ENCODE measurements at places on chromosomes 1 and 21.

DNA sequence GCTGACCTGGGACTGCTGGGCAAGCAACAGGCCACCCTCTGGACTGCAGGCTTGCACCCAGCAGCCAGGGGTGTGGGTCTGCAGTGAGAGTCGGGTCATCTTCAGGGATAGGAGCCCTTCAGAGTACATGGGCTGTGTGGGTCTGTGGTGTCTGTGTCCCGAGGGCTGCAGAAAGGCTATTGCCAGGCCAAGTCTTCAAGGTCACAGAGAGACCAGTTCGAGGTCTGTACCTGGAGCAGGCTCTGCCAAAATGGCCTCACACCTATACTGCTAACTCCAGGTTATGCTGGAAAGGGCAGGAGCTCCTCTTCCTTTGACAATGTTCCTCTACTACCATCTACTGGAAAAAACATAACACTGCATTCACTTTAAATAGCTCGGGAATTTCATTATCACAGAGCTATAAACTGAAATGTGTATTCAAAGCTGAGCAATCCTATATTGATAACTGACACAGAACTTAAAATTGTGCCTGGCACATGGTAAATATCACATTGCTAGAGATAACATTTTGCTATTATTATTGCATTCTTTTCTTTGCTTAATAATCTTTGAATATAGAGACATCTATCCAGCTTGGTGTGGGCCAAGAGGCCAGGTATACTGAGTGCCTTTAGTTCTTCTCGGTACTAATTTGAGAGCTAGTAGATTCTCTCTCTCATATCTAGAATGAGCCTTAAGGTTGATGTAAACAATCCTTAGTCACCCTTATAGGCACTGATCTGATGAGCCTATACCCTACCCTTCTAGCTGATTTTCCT lies 6.9 kb upstream of the DNAH14 start:
- DNase-seq: no peak

DNA sequence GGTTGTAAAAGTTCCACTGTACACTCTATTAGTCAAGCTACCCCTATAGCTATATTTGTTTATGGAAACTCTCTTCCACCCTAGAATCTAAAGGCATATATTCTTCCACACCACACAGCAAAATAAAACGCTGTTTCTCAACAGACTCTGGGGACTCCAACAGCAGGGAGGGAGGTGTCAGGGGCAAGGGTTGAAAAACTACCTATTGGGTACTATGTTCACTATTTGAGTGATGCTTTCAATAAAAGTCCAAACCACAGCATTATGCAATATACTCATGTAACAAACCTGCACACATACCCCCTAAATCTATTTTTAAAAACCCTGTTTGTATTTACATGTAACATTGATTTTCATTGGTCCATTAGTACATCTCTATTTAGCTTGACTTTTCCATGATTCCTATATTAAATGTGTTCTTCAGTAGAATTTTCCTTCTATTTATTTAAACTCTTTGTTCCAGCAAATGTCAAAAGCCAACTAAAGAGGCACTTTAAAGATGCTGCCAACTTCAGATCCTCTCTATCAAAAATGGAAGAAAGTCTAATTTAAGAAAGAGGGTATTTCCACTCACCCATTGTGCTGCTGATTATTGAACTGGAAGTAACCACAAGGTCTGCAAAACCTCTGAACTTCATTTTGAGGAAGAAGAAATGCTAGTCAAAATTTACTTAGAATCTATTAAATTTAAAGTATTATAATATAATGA lies 26.2 kb downstream of the RGS7 start:
- DNase-seq: no peak

- peak; percentile 26 for DNase-seq
These were observed 129.6 kb downstream of the SYT2 start for GRCh38 chr1:202580619-202581018.

GRCh38 chr1:42002220-42002619 lies 83.5 kb upstream of the HIVEP3 start:
- DNase-seq: no peak

GRCh38 chr1:89274411-89274857 lies 1.8 kb upstream of the GBP5 start:
- DNase-seq: no peak

GRCh38 chr1:183137782-183138181 lies 48.3 kb upstream of the LAMC2 start:
- DNase-seq: no peak

DNA sequence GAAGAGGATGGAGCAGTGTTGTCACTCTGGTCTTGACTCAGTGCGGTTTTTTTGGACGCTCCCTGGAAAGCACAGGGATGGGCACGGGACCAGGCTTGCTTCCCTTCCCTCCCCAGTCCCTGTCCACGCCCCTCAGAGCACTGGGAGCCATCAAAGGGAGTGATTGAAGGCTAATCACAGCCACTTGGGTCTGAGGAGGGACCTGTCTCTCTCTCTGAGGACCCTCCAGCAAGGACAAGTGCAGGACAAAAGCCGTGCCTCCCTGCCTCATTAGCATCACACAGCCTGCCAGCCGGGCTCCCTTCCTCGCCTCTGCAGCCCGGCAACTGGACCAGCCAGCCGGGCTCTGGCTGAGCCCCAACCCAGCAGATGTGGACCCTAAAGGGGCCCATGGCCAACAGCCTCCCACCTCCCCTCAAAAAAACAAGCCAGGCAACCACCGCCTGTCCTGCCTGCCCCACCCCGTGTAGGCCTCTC lies 18.6 kb upstream of the PDZK1IP1 start:
- DNase-seq: no peak

- DNase-seq: no peak
These were observed 166.9 kb downstream of the TNFSF18 start for GRCh38 chr1:172883844-172884243.

GRCh38 chr1:92274939-92275338 lies 23.8 kb downstream of the GLMN start:
- DNase-seq: no peak

GRCh38 chr1:156641761-156642264 lies at the start of gene BCAN:
Gene BCAN (plus strand): TSS chr1:156642117. CDS start chr1:156646055, 3,938 bp downstream.
- DNase-seq: no peak

GRCh38 chr1:43331688-43332087 lies 5.9 kb upstream of the MPL start:
- no peak for DNase-seq

GRCh38 chr1:226626577-226626956 lies 78.0 kb downstream of the STUM start:
- no peak for DNase-seq

DNA sequence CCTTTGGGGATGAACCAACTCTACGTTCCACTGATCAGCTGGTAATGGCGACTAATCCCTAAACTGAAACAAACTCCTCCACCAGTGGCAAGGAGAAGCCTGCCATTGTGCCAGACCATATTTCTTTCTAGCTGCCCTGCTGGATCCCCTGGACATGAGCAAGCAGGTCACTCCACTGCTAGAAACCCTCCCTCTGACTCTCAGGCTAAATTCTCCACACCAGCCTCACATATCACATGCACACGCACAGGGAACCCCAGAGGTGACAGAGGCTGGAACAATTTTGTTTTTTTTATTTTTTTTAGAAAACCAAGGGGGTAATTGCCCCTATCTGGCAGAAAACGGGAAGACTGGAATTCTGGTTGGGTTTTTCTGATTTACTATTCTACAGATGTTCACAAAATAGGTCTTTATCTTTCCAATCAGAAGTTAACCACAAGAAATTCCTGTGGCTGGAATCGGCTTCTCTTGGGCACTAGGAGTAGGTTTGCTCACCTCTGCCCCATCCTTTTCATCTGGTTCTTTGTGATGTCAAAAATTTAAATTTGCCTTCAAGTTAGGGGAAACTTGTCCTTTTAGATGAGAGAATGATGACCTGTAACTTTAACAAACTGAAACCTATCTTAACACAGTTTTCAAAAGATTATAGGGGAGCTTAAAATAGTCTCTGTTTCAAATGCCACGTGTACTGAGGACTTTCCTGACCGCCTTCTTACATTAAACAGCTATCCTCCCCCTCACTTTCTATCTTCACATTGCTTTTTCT lies 258.1 kb downstream of the SDCCAG8 start:
- DNase-seq: no peak

DNA sequence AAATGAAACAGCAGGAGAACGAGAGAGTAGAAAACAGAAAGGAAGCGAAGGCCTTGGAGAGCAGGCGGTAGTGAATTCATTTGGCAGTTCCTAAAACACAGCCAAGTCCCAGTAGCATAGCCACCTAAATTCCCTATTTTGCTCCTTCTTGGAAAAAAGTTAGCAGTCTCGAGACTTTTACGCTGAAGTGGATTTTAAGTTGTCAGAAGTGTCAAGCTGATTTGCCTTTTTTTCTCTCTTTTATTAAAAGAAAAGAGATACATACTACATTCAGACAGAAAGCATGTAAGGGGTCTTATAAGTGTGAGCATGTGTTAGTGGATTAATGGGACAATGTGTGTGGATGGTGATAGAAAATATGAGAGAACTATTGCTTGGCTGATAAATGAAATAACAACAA lies 19.2 kb downstream of the NFIA start:
- no peak for DNase-seq

DNA sequence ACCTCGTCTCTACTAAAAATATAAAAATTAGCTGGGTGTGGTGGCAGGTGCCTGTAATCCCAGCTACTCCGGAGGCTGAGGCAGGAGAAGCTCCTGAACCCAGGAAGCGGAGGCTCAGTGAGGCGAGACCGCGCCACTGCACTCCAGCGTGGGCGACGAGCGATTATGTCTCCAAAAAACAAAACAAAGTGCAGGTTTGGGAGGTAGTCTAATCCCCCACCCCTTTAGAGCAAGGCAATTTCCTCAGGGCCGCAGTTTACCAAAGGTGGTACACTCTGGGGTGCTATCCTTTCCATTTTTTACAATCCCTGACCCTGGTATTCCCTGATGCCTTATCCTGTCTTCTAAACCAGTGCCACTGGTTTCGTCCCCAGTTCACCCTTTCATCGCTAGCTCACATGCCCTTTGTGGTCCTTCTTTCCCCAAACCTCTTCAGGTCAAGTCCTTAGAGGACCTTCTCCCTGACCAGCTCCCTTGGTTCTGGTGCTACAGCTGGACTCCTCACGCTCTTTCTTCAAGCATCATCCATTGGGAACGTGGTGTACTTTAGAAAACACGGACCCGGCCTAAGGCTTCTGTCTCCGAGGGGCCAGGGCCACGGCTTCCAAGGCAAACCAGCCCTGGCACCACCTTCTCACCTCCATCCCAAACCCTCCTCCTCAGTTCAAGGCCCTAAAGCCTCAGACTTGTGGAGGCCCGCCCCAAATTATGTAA lies 873 bp downstream of the IFT25 start:
- no peak for DNase-seq

DNA sequence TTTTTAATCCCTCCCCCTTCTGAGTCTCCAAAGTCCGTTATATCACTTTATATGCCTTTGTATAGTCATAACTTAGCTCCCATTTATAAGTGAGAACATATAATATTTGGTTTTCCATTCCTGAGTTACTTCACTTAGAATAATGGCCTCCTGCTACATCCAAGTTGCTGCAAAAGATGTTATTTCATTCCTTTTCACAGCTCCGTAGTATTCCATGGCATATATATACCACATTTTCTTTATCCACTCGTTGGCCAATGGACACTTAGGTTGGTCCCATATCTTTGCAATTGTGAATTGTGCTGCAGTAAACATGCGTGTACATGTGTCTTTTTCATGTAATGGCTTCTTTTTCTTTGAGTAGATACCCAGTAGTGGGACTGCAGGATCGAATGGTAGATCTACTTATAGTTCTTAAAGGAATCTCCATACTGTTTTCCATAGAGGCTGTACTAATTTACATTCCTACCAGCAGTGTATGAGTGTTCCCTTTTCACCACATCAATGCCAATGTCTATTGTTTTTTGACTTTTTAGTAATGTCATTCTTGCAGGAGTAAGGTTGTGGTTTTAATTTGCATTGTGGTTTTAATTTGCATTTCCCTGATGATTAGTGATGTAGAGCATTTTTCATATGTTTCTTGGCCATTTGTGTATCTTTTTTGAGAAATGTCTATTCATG lies 12.3 kb downstream of the MAN1C1 start:
- no peak for DNase-seq

DNA sequence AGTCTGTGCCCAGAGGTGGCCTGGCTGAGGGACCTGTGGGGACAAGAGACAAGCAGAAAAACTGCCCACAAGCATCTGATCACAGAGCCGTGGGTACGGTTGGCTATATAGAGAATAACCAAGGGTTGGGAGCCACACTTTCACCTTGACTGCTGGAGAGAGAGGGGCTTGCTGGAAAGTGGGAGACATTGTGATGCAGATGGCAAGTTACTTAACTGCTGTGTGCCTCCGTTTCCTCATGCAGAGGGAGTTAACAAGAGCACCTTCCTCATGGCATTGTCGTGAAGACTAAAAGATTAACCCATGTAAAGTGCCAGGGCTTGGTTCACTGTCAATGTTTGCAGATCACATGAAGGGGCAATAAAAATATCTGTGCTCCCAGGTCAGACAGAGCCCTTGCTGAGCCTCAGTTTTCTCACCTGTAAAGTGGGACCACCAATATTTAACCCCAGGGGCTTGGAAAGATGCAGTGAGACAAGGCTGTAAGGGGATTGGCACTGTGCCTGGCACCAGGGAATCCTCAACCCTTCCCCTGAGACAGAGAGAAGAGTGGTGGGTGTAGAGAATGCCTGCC lies 52.8 kb downstream of the SDC3 start:
- DNase-seq: no peak

DNA sequence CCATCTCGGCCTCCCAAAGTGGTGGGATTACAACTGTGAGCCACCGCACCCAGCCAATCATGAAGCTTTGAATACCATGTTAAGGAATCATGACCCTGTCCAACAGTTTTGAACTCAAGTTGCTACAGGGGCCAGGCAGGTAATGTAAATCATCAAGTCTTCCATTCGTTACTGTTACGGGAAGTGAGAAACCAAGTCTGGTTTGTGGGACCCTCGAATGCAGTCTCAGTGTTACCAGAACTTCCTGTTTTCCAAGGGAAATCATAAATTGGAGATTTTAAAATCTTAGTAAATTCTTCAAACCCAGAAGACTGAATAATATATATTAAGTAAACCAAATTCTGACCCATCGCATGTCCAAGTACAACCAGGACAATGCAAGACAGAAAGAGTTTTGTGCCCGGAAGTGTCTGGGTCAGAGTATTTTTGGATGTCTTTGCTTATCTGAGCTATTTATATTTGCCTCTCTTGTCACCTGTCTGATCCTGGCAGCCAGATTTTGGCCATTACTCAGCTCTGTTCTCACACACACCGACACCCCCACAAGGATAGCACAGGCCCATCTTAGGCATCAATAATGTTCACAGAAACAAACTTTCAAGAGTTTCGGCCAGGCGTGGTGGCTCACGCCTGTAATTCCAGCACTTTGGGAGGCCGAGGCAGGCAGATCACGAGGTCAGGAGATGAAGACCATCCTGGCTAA lies 8.8 kb downstream of the ATP5IF1 start:
- no peak for DNase-seq

GRCh38 chr1:210089855-210090254 lies 142.7 kb upstream of the SERTAD4 start:
- DNase-seq: no peak

GRCh38 chr1:175322109-175322508 lies 129.5 kb upstream of the KIAA0040 start:
- DNase-seq: no peak
